ENCODE measurements at places on chromosomes 5 and 9.

DNA sequence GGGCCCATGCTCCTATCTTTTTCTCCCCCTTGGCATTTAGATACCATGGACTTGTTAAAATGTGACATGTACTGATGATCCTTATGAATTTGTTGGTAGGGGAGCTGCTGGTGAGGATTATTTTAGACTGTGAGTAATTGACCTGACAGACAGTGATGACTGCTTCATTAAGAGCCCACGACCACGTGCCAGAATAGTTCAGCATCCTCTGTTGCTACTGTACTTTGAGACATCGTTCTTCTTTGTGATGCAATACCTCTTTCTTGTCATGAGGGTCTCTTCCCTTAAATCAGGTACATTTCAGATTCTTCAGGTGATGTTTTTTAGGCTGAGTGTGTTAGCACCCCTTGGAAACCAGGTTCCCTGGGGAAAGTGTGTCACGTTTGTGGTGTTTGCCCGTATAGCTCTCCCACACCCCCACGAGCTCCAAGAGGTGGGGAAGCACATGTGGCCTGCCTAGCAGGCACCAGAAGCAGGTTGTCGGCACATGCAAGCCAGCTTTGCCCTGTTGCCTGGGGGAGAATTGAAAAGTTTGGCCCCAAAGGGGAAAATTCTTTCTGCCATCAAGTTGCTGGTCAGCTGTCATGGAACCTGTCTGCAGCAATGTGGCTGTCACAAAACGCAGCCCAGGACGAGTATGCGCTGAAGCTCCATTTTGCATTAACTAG, 25.1 kb downstream of the QRFP start:
- no peak for DNase-seq

DNA sequence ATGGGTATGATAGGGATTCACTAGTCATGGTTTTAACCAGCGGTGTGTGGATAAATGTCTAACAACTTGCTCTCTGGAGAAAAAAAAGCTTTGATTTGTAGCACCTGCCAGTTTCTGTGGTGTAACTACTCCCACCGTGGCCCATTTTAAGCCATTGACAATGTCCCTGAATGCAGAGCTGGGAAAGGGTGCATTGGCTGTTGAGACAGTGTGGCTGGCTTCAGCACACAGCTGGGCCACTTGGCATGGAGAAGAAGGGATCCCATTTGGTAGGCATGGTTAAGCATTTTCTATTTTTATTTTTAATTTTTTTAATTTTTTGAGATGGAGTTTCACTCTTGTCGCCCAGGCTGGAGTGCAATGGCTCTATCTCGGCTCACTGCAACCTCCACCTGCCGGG, 31.5 kb upstream of the SYNPO start:
- no peak for DNase-seq

DNA sequence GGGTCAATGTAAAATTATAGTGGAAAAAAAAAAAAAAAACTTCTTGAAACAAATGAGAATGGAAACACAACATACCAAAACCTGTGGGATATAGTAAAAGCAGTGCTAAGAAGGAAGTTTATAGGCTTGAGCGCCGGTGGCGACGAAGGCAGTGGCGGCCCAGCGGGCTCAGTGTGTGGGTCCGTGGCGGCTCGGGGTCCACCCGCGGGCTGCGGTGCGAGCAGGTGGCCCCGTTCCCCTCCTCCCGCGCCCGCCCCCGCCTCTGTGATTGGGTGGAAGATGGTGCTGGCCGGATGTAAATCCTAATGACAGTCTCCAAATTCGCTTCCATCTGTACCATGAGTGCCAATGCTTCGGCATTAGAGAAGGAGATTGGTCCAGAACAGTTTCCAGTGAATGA, 57.5 kb upstream of the TLX3 start:
- DNase-seq = no peak

DNA sequence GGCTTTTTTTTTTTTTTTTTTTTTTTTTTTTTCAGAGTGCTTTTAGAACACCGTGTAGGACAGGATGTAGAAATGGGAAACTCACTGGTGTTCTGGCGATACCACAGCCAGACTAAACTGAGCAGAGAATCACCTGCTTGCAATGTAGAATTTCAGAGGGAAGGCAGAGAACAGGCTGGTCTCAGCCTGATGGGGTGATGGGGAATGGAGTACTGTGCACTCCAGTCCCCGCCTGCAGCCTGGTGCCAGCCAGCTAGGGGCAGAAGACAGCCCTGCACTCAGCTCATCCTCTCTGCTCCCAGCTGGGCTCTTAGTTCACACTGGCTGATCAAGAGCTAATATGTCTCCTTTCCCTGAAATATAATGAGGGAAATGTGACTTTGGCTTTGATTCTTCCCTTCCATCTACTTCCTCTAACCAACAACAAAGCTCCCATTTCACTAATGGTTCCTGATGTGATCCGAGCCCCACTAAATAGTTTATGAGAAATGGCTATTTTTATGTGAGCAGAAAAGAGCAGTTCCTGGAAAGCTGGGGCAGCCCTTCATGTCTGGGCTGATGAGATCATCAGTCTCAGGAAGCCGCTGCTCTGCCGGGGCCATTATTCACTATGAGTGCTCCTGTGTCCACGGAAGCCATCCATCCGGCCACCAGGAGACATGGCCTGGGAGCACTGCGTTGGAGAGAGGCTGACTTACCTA, 209.7 kb downstream of the GADD45G start:
- DNase-seq = no peak

DNA sequence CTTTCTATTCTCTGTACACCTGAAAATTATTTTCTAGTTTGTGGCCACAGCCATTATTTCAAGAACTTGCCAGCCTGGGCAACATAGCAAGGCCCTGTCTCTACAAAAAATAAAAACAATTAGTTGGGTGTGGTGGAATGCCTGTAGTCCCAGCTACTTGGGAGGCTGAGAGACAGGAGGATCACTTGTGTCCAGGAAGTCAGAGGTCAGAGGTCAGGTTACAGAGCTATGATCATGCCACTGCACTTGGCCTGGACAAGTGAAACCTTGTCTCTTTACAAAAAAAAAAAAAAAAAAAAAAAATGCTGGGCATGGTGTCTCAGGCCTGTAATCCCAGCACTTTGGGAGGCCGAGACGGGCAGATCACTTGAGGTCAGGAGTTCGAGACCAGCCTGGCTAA, 58.3 kb downstream of the HMGCR start:
- DNase-seq = no peak

GRCh38 chr9:13113751-13114150, 165.7 kb downstream of the MPDZ start:
- no peak for DNase-seq

GRCh38 chr5:68232277-68232676, 16.7 kb downstream of the PIK3R1 start:
- DNase-seq = no peak

- no peak for DNase-seq
These were observed 38.6 kb upstream of the TESK1 start for GRCh38 chr9:35566417-35566816.

Data from cortex of kidney (tissue), 1 donor.